HL-60 (cell line): ENCODE measurements at places on chromosomes 12 and 14.
A peak's percentile ranks its signal among the peaks of the same experiment; 100 is the strongest.

DNA sequence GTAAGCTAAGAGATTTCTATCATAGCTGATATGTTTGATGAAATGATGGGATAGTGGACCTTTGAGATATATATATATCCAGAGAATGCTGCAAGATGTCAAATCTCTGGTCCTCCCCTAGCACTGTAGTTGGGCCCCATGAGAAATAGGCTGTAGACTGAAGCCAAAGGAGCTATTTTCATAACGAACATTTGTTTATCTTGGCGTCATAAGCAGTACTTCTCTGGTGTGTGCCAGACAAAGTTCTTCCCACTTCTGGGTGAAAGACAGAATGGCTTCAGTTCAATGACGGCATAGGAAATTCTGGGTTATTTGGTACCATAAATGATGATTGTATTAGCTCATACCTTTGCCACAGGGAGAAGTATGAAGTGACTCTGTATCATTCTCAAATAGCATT, 534.3 kb downstream of the SOX5 start:
- DNase-seq: no peak

GRCh38 chr12:94112121-94112520, 36.3 kb upstream of the PLXNC1 start:
- DNase-seq: peak; percentile 79

DNA sequence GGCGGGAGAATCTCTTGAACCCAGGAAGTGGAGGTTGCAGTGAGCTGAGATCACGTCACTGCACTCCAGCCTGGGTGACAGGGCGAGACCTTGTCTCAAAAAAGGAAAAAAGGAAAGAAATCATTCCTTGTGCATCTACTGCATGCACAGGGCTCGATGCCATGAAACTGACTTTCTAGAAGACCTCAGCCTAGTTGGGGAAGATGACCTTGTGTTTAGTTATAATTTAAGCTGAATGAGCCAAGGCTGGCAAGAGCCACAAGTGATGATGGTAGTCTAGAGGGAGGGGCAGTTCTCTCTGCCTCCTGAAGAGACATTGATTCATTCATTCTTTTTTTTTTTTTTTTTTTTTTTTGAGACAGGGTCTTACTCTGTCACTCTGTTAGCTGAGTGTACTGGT, 24.2 kb downstream of the ACACB start:
- DNase-seq: no peak

- DNase-seq: no peak
Measured at GRCh38 chr14:95340201-95340697, 20.5 kb upstream of the CLMN start.

DNA sequence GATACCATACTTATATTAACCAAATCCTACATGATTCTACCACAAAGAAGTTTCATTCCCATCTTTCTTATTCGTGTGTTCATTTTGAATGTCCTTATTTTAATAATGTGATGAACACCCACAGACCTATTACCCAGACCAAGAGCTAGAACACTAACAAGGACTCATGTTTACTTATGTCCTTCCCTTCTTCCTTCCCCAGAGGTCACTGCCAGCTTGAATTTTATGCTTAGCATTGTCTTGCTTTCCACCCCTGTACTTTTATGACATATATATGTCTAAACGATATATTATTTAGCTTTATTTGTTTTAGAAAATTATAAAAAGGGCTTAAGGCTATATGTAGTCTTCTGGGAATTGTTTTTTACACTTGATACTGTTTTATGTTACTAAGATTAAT, 238.6 kb downstream of the LRIG3 start:
- DNase-seq: no peak

DNA sequence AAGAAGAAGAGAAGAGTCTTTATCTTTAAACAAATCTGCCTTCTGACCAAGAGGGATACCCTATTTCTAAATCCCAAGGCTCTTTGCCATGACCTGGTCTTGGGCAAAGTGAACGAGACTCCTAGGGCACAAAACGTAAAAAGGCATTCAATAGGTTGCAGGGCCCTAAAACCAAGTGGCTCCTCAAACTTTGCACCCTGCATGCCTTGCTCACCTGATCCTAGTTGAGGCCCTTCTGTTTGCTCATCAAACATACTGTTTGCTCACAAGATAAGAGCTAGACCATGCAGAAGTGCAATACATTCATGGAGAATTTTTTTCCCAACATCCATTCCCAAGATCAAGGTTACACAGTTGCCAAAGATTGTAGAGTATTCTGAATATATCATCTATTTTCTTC, 7.9 kb upstream of the PRH1 start:
- no peak for DNase-seq

DNA sequence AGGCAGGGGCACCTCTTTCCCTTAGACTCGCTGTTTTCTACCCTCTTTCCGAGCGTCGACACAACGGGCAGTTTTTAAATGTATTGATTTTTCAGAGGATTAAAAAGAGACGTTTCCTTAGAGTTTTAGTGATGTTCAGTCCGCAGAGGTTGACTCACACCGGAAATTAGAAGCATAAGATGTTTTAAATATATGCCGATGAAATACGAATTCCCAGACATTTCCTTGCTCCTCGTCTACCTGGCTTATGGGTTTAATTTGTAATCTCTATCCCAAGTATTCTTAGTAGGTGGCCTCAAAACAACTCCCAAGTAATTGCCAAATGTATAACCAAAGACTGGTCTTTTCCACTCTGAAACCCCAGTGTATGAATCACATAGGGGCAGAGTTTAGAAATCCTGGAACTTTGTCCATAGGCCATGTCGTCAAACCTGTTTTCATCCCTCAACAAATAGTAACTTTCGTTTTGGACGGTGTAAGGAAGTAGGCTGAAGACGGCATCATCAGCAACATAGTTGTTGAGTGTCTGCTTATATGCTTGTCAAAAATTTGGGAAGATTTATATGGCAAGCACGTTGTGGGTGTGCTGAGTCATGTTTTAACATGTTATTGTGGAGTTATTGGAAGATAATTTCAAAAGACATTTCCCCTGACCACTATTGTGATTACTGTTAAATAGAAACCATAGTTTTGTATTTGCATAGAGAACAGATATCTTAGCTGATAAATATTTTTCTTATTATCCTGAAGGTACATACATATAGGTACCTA, 824 bp downstream of the TBK1 start:
- DNase-seq: peak; percentile 22

GRCh38 chr12:120121766-120122293, 5.3 kb upstream of the RAB35 start:
- no peak for DNase-seq

DNA sequence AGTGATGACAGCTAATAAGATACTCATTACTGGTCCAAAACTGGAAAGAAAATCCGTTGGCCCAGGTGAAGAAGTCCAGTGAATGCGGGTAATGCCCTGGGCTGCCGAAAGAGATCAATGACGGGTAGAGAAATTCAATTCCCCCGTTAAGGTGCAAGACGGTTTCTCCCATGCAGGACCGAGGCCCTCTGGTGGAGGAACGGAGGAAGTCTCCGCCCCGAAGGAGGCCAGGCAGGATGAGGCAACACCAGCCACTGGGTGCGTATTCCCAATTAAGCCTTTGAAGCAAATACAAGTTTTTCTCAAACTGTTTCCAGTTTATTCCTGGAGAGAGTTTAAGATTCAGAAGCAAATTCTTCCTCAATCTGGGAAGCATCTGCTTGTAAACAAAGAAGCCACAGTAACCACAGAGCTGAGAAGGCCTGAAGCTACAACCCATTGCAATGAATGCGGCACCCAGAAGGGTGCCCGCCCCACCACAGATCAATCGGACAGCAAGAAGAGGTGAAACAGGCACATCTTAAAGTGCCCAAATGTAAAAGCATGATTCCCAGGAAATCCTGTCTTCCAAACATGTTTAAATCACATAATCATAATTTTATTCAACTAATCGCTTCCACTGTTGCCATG, 118.5 kb downstream of the TTC7B start:
- peak; percentile 40 for DNase-seq

- DNase-seq: no peak
Measured at GRCh38 chr14:51516706-51517395, 134.9 kb upstream of the FRMD6 start.

- no peak for DNase-seq
Measured at GRCh38 chr14:89202413-89203190, 214.4 kb downstream of the FOXN3 start.

DNA sequence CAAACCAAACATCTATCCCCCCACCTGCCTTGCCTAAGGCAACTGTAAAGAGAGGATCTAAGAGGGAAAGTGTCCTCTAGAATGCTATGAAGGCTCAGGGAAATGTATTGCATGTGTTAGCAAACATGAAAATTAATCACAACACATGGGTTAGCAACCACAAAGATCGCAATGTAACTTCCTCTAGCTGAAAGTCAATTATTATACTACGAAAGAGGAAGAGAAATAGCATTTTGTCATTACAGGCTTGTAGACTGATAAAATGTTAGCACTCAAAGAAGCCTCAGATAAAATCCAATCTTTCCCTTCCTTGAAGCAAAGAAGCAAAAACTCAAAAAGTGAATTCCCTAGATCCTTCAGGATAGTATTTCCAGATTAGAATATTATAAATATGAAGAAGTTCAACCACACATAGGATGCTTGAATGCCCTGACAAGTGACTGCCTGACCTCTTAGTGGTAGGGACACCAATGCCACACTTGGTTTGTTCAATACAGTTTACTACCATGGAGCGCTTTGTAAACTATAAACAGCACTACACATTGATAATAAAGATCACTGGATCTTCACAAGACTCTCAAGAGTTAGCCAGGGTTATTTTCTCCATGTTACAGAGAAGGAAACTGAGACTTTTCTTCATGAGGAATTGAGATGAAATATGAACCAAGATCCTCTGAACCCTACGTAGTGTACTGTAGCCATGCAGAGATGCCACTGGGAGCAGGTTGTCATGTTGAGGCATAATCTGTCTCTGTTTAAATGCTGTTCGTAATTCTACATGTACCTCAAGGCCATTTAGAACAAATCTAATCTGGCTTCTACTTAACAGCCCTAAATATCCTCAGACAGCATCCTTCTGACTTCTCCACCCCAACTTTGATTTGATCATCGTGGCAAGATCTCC, 100.7 kb downstream of the ITPR2 start:
- peak; percentile 64 for DNase-seq

DNA sequence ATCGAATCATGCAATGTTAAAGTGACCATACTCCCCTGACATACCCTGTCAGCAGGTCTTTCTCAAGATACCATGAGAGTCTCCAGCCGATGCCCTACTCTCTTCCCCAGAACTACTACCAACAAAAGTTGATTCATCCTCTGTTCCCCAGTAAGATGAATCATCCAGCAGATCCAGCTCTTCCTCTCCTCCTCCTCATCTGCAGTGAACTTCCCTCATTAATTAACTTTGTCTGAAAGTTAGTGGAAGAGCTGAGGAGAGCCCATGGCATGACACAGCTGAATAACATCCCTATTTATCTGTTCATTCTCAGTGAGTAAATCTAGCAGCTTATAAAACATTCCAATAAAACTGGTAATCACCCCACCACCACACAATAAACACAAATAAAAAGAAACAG, 213.4 kb downstream of the EGLN3 start:
- no peak for DNase-seq

- no peak for DNase-seq
Measured at GRCh38 chr12:115426732-115427131, 742.8 kb upstream of the TBX3 start.

- no peak for DNase-seq
Measured at GRCh38 chr12:12533238-12533829, 29.3 kb downstream of the DUSP16 start.

DNA sequence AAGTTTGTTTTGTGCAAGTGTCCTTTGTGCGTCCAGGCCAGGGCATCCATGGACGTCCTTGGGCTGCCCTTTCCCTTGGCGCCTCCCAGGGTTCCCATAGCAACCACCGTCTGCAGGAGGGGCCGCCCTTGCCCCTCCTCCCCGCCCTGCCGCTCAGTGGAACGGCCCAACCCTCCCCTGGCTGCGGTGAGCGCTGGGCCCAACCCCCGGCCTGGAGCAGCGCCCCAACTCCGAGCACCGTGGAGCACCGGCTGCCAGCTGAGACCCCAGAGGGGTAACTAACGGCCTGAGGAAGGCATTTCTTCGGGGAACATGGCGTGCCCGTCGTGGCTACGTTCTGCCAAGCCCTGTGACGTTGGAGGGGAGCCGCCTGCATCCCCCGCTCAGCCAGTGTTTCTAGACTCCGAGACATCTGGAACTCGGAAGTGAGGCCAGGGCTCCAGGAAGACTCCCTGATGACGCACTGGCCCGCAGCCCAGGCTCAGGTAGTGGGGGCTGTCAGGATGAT, 5.3 kb upstream of the ACACB start:
- no peak for DNase-seq

DNA sequence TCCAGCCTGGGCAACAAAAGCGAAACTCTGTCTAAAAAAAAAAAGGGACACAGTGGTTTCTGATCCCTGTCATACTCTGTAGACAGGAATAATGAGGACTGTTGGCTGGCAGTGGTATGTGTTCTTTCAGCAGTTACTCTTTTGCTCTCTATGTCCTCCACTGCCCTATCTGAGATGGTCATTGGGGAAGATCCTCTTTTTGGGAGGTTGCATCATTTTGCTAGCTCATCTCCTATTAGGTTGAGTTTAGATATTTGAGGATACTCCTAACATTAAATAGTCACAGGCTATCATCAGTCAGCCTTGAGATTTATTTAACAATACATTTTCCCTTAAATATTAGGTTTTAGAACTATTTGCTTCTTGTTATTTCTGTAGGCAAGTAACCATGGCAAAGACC, 5.9 kb upstream of the CCDC91 start:
- DNase-seq: no peak
